Kidney tubule cell (primary cell): ENCODE measurements at places on chromosomes 2 and 18.
A peak's percentile ranks its signal among the peaks of the same experiment; 100 is the strongest.

DNA sequence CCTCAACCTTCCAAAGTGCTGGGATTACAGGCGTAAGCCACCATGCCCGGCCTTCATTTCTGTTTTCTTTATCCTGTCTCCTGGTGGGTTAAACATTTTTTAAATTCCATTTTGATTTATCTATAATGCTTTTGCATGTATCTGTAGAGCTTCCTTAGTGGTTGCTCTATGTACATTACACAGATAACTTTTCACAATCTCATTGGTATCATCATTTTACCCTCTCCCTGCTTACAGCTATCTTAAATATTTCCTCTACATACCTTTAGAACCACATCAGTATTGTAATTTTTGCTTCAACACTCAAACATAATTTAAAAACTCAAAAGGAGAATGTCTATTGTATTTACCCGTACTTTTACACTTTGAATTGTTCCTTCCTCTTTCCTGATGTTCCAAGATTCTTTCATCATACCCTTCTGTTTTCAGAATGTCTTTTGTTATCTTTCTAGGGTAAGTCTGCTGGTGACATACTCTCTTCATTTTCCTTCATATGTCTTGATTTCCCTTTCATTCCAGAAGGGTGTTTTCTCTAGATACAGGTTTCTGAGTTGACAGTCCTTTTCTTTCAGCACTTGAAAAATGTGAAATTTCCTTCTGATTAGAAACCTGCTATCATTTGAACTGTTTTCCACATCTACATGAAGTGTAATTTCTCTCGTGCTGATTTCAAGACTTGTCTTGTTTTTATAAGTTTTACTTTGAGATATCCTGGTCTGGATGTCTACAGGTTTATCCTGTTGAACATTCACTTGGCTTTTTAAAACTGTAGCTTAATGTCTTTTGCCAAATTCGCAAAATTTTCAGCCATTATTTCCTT, 21.9 kb downstream of the PPP3R1 start:
- no peak for DNase-seq

GRCh38 chr2:207225773-207226172, 60.0 kb upstream of the KLF7 start:
- no peak for DNase-seq

GRCh38 chr2:126860385-126860784, 38.3 kb upstream of the TEX51 start:
- DNase-seq, result no peak

DNA sequence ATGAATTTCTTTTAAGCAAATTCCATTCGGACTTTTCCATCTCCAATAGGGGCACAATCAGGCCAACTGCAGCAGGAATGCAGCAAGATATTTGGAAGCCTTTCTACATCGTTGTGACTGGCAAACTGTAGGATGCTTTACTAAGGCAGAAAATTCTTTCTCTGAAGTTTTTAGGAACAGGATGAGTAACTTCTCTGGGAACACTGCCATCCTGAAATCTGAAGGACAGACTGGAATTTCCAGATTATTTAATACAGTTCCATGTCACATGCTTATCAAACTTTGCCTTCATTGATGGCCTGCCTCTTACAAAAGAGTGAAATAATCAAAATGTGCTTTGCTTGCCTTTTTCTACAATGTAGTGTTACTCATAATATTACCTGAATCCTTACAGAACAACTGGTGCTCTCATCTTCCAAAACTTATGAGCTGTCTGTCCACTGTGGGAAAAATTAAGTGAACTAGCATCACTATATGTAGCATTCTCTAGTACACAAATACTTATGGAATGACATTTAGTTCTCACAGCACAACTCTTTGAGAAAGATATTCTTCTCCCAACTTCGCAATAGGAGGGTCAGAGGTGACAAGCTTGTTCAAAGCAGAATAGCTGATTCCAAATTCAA, 32.0 kb upstream of the MAP2 start:
- DNase-seq, result peak; percentile 34

- DNase-seq, result no peak
Measured at GRCh38 chr2:173028671-173029070, 47.0 kb upstream of the MAP3K20 start.

DNA sequence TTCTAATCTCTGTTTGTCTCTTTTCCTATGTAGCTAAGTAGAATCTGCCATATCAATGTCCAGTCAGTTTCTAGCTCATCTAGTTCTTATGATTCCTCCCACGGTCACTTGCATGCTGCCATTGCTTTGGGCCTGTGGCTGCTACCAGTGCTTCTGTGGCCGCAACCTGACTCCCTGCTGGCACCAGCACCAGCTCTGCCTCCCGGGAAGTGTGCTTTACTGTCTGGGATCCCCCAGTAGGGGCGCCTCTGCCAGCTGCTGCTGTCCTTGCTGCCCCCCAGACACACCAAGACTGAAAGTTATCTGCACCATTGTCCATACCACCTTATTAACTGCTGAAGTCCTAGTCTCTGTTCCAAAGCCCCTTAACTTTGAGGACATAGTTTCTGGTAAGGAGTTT, 56.3 kb downstream of the RAPGEF4 start:
- DNase-seq, result no peak

GRCh38 chr18:68418226-68418868, 296.6 kb downstream of the TMX3 start:
- no peak for DNase-seq

GRCh38 chr18:6279308-6279707, 135.4 kb downstream of the L3MBTL4 start:
- no peak for DNase-seq

- no peak for DNase-seq
Measured at GRCh38 chr18:79227621-79228020, 158.4 kb downstream of the ATP9B start.

- DNase-seq, result no peak
Measured at GRCh38 chr2:108605947-108606346, 71.7 kb downstream of the LIMS1 start.

DNA sequence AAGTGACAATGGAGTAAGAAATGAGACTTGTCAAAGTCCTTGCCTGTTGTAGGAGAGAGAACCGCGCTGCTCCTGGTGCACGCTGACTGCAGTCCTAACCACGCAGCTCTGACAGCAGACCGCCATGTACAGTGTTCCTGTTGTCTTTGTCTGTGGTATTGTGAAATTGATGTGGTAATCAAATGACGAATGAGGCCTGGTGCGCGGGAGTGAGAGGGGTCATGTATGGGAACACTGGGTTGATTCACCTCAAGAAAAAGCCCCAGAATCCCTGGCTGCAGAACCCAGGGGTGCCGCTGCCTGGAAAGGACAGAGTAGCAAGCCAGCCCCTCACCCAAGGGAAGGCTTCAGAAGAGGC, 64.0 kb downstream of the INPP4A start:
- no peak for DNase-seq

- peak; percentile 29 for DNase-seq
Measured at GRCh38 chr2:40433736-40434135, 18.2 kb downstream of the SLC8A1 start.

GRCh38 chr2:220451438-220451837, 824.0 kb downstream of the SLC4A3 start:
- DNase-seq, result no peak

DNA sequence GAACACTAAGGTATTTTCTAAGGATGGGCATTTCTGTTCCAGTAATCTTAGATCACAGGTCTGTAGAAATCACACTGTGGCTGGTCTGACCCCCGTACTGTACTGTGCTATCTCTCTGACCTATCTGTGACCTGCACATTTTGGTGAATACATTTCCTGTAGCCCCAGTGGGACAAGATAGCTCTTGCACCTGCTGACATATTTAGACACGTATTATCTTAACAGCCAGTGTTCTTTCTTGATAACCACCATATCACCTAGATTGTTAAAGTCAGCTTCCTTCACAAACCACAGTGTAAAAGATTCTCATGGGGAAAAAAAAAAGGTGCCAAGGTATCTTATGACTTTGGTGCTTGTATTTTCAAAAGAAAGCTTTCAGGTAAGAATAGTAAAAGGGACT, 39.8 kb upstream of the TMEM247 start:
- no peak for DNase-seq

- DNase-seq, result no peak
Measured at GRCh38 chr2:22221006-22221405, 1097.2 kb downstream of the TDRD15 start.

- DNase-seq, result peak; percentile 62
Measured at GRCh38 chr2:147572622-147573021, 272.2 kb upstream of the ACVR2A start.

DNA sequence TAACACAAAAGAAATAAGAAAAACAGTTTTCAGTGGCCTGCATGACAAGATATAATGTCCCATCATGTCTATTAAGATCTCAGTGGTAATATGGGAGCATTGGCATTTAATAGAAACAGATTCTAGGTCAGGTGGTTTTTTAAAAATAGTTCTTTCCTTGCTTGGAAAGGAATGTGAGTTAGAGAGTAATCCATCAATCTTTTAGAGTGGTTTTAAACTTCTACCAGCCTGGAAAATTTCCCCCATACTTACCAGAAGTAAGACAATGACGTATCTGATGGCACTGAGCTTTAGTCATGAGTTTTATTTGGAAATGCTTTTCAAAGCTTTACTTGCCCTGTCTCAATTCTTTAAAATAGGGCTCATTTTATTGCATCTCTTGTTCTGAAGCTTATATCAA, 441.7 kb upstream of the SMIM21 start:
- DNase-seq, result no peak

- no peak for DNase-seq
Measured at GRCh38 chr2:169391236-169391635, 28.9 kb upstream of the LRP2 start.

- no peak for DNase-seq
Measured at GRCh38 chr2:109446278-109447131, 167.3 kb downstream of the SEPTIN10 start.

DNA sequence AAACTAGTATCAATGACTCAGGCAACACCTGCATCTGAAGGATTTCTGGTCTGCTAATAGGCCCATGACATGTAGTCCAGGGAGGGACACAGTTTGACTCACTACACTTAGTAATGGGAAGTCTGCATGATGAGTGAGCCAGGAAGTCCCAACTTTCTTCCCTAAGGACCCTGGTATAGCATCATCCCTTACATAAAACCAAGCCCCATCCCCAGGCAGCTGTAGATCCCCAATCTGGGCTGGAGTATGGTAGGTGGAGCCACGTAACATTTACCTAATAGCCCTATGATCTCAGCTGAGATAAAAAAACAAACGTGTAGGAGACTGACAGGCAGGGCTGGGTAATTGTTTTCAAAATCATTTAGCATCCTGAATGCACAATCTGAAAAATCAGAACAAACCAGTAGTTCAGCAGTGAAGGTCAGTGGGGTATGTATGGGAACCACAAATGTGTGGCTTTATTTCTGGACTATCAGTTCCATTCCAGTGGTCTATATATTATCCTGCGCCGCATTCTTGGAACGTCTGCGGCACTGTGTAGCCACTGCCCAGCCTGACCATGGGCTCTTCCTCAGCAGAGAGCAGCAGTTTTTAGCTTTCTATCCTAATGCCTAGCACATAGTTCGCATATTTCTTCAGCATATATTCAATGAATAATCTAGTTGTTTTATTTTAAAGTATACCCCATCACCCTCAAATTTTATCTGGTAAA, 33.5 kb downstream of the EPB41L3 start:
- DNase-seq, result peak; percentile 84

- DNase-seq, result no peak
Measured at GRCh38 chr2:150538651-150539201, 51.3 kb upstream of the RND3 start.

GRCh38 chr2:167345559-167345958, 457.3 kb downstream of the XIRP2 start:
- DNase-seq, result peak; percentile 44

DNA sequence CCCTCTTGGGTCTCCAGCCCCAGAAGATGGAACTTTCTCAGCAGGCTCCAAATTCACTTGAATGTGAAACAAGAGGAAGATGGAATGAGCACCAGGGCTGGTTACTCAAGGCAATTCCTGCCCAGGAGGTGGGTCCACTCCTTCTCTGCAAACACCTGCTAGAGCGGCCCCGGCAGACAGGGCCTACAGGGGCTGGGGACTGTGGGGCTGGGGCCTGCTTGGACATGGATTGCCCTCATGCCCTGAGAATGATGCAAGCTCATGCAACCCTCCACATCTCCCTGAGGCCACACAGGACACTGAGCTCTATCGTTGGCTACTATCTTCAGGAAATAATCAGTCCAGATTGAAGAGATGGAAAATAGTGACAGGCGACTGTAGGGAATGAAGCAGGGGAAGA, 39.1 kb downstream of the TFCP2L1 start:
- DNase-seq, result no peak

DNA sequence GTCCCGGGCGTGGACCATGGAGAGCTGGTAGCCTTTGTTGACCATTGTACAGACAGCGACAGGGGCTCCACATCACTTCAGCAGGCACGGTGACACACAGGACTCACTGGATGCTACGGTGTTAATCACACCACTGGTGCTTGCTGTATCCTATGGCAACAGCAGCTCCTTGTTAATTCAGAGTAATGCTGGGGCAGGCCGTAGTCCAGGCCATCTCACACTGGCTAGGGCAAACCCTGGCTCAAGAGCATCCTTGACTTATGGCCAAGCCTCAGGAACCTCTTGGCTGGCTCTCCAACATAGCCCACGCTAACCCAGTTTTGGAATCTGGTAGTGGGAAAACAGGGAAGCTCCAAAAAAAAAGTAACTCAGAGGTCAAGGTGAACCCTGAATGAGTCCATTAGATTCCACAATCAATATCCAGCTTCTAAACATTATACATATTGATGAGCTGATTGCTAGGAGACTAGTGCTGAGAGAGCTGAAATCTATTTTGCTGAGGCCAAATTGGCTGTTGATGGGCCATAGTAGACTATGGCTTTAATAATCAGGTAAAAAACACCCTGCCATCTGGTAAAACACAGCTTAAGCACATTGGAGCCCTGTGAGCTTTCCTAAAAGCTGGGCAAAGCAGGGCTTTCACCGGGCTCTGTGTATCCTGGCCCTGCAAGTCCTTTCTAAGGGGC, 253.6 kb downstream of the PRKCE start:
- no peak for DNase-seq

DNA sequence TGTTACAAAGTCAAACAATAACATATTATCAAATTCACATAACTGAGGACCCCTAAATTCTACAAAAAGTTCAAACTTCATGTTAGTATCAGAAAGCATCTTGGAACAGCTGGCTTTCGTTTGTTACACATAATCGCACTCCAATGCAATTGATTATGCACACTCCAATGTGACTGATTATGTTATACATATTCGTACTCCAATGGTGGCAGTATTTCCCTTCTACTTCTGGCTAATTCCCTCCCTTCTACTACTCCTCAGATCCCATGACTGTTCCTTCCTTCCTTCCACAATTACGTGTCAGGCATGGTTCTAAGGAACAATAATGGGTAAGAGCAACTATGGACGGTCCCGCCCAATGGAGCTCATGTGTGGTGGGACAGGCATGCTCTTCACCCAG, 137.1 kb upstream of the CCDC150 start:
- DNase-seq, result no peak

DNA sequence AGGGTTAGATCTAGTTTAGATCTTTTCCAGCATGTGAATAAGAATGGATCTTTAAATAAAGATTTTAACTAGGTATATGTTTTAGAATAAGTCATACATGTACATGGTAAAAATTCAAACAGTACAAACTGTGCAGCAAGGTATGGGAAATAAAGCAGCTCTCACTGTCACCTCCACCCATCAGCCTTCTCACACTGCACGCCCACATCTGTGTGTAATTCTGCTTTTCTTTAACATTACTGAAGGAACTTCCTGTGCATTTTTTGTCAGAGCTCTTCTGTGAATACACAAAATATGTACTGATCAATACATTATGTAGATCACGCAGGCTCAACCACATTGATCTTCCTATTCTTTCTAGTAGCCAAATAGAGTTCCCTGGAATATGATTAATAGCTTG, 3.4 kb downstream of the CASP8 start:
- DNase-seq, result no peak

GRCh38 chr2:170571612-170572011, 143.5 kb upstream of the SP5 start:
- no peak for DNase-seq

- DNase-seq, result no peak
Measured at GRCh38 chr2:152682663-152683062, 34.6 kb downstream of the PRPF40A start.
